ENCODE measurements at places on chromosomes 5 and 9.

- no peak for DNase-seq
These were observed at the start of gene SLC23A1 for GRCh38 chr5:139383275-139383992. Gene SLC23A1, minus strand, starts transcription at chr5:139383297. Its CDS starts 44 bp downstream, at chr5:139383253.

DNA sequence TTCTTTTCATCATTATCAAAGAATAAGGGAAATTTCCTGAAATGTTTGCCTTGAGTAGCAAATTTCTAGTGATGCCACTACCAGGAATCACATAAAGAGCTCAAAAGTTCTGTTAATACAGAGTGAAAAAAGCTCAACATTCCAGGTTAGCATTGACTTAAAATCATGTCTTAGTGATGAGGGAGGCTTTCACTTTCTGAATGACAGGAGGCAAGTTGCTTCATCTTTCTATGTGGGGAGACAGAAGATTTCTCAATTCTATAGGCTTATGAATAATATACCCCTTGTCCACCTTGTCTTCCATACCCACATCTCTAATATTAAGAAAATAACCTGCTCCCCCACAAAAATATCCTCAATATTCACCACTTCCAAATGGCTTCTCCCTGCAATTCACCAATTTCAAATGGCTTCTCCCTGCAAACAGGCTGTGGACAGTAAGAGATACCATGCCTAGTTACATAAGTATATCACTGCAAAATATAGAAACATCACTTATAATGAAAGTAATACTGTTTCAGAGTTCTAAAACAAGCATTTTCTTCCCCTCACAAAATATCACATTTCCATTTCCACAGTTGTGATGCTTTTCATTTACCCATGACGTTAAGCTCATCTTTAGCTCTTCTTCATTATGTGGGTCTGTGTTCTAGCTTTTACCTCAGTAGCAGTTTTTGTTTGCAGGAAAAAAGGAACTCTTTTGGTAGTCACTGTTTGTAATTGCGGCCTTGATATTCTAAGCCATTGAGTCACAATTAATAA, 2.2 kb upstream of the JAK2 start:
- DNase-seq: no peak

- DNase-seq: no peak
These were observed 36.7 kb downstream of the SLC27A6 start for GRCh38 chr5:129001841-129002526.

GRCh38 chr9:77632652-77633051, 15.5 kb downstream of the GNA14 start:
- DNase-seq: no peak

- no peak for DNase-seq
These were observed 485.8 kb downstream of the IRX1 start for GRCh38 chr5:4081466-4081865.

DNA sequence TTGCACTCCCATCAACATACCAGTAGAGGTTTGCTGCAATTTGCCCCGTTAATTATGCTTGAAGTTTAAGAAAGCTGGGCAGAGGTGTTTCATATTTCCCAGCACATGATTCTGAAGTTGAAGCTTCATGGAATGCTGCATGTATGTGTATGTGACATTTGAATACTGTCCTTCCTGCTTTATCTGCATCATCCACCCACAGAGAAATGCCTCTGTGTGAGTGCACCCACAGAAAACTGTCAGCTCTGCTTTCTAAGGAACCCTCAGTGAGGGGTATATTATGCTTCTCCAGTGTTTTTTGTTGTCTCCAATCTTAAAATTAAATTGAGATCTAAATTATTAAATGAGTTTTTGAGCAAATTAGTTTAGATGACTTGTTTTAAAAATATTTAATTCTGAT, 358.1 kb upstream of the PIK3R1 start:
- no peak for DNase-seq
